Activated CD8-positive, alpha-beta memory T cell treated with anti-CD3 and anti-CD28 coated beads for 48 hours (primary cell): ENCODE measurements at places on chromosomes 12 and 14.

- no peak for DNase-seq
These were observed 186.8 kb downstream of the FUT8 start for GRCh38 chr14:65599375-65599774.

GRCh38 chr12:101761781-101762180 lies 22.5 kb upstream of the SYCP3 start:
- no peak for DNase-seq

GRCh38 chr12:56234746-56235436 lies 5.0 kb downstream of the SLC39A5 start:
- no peak for DNase-seq

DNA sequence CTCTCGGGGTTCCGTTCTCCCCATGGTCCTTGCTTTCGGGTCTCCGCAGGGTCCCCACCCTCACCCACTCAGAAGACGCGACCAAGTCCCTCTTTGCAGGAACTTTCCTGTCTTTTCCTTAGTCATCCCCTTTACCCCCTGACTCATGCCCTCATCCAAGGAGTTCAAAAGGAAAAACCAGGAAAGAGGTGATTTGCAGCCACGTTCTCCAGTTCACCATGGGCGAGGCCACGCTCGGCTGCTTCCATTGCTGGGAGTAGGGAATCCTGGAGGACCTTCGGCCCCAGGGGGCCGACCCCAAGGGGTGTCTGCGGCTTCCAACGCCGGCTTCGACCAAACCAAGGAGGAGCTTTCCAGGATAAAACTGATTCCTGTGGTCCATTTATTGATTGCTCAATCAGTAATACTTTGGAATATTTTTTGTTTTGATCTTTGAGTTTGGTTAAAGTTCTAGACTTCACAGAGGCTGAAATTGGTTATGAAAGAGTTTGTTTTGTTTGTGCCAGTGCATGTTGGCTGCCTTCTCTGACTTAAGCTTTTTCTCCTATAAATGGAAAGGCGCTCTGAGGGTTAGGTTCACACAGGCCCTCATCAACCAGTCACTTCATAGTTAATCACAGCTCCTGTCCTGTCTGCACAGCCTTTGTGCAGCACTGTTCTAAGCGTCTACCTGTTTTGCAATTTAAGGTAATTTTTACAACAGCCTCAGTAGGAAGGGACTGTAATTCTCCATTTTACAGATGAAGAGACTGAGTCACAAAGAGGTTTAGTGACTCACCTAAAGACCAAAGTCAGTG lies 827 bp downstream of the ALDH2 start:
- DNase-seq, result no peak

GRCh38 chr12:46153268-46153872 lies 115.5 kb downstream of the SLC38A1 start:
- no peak for DNase-seq

DNA sequence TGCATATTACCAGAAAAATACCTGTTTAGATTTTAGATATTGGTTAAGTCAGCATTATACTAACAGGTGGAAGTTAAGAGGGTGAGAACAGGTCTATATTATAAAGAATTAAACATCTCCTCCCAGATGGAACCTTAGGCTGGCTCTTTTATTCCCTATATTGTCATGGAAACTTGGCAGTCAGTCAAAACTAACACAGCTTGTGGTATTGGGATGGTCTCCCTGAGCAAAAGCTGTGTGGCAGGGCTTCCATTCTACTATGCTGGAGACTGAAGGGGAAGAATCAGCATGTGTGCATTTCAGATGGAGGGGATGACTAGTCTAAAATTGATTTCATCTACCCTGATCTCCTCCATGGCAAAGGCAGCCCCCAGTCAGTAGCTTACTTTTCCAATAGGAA lies 66.7 kb downstream of the SMOC1 start:
- DNase-seq, result no peak

GRCh38 chr14:20692116-20692751 lies 3.7 kb downstream of the ANG start:
- no peak for DNase-seq

- no peak for DNase-seq
These were observed 77.0 kb upstream of the GRIP1 start for GRCh38 chr12:66755727-66756395.
